ENCODE measurements at places on chromosomes 5 and 9.

DNA sequence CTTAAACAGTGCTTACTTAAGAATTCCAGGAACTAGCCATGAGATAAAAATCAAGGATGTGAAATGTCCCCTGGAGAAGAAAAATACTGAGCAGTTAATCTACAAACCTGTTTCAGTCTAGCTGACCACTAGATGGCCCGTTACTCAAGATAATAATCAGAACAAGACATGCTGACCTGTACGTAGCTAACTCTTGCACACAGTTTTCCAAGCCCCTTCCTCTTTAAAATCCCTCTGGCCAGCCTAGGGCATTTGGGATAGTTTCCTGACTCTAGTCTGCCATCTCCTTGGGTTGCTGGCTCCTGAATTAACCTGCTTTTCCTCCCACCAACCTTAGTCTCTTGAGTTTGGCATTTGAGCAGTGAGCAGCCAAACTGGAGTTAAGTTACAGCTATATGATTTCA is 59.2 kb upstream of the TRAF1 start:
- DNase-seq: no peak

DNA sequence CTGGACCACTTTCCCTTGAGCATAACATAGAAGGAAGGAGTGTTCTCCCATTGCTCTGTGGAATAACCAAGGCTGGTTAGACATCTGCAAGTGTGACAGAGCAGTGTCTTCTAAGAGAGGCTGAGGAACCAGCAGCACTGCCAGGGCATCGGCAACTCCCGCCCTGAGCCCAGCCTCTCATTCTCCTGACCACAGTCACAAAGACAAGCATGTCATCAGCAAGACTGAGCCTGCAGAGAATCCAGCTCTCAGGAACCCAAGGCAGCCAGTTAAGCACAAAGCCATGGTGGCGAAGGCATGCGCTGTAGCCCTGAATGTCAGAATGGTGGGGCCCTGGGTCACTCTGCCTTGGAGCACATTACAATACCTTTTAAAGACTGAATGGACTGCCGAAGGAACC is 253.9 kb downstream of the AGTPBP1 start:
- DNase-seq: no peak

- DNase-seq: no peak
These were observed 79.2 kb downstream of the C9orf152 start for GRCh38 chr9:110128664-110129329.

- DNase-seq: no peak
These were observed 15.0 kb downstream of the PSD2 start for GRCh38 chr5:139810341-139811273.

DNA sequence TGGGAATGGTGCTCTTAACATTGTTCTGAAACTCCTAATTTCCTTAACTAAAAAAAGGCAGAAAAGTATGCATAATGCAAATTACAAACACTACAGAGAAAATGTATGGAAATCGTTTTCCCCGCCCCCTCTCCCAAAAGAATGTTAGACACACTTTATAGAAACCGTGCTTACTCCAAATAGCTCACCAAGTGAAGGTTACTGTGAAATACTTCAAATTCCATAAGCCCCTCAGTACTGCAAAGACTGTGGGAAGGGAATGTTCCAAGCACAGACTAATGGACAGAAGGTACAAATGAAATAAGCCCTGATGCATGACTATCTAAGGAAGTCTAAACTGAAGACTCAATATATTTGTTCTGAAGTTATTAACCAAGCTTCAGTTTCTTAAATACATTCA is 12.5 kb downstream of the MAPKAP1 start:
- no peak for DNase-seq

DNA sequence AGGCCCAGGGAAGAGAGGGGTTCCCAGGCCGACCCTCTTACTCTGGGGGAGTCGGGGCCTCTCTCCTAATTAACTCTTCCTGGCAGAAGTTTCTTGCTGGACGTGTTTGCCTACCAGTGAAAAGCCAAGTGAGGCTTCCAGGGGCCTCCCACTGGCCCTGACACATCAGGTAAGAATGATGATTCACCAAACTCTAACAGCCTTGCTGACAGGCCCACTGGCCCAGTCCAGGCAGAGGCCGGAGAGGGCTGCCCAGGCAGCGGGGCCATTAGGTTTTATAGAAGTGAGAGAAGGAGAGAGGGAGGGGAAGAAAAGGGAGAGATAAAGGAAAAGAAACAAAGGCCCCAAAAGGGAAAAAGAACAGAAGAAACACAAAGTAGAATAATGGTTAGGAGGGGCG is 50.8 kb upstream of the FOXE1 start:
- no peak for DNase-seq

GRCh38 chr5:167688341-167689130 is 602.9 kb upstream of the WWC1 start:
- no peak for DNase-seq

DNA sequence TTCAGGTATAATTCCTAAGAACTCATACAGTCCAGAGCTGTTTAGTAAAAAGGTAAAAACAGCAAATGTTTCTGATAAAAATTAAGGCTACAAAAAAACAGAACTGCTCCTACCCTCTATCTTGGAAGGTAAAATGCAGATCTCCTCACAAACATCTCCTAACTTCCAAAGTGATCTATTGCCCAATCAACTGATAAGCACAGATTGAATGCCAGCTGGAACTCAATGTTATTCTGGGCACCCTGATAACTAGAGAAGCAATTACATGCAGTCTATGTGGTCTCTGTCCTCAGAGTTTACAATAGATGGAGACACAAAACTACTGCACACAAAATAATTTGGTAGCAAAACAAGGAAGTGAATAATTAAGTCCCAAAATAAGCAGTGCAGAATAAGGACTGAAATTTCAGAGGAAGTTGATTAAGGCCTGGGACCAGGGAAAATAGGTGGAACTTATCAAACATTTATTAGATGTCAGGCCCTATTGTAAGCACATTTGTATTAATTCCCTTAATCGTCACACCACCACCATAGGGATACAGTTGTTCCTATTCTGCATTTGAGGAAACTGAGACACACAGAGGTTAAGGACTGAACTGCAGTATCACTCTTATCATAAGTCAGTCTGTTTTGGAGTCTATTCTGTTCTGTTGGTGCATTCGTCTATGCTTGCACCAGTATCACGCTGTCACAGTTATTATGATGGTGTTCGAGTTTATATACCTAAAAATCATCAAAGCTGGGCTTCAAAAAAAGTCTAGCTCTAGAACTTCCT is 102.2 kb upstream of the TARS1 start:
- DNase-seq: no peak

DNA sequence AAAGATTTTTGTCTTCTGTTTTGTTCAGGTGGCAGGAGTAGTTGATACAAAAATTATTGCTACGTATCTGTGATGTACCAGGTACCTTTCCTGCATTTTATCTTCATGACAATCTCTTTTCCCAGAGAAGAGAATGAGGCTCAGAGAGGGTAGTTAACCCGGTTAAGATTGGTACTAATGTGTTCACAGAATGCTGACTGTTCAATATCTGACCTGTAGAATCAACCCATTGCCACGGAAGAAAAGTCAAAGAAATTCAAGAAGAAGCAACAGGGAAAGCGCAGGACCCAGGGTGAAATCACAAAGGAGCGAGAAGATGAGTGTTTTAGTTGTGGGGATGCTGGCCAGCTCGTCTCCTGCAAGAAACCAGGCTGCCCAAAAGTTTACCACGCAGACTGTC is 11.8 kb downstream of the RAB24 start:
- DNase-seq: no peak

DNA sequence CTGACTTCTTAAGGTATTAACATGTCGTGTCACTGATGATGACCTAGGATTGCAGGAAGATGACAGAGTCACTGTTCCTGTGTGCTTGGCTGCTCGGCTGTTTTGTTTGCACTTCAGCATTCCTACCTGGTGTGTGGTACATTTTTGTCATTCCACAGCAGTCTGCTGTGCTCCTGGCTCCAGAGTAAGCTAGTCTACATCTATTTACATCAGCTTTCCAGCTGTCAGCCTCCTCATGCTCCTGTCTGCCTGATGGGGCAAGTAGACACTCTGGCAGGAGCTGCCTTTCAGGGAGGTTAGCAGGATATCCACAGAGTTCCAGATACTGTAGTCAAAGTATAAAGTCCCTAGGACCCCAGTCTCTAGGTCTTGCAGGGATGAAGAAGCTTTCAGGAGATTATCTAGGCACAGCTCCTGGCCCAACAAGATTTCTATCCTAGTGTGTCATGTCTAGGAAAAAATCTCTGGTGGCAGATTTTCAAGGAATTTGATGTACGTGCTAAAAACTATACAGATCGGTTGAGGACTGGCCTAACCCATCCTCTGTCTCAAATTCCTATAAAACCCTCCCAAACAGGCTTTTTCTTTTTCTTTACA is 28.4 kb downstream of the RUSC2 start:
- DNase-seq: no peak

DNA sequence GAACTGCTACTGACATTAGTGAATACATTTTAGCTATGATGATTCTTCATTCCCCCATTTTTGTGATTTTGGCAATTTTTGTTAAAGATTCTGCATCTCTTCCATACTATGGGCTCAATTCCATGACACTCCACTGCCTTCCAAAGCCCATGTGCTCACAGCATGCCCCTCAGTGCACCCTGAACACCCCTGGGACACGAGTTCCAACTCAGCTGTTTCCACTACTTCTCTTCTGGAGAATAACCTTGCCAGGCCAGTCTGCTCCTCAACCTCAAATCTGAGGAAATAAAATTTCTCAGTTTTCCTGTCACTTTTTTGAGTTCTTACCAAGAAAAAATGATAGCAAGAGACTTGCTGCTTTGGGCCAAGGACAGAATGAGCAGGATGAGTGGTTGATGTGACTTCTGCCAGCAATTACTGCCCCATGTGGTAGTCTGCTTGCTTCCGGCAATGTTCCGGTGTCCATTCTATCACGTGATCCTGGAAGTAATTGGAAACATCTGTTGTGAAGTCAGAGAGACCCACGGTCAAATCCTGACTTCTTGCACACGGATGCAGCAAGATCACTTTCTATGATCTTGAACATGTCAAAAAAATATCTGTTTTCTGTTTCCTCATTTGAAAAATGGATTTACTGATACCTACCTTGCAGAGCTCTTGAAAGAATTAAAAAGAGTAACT is 58.3 kb downstream of the EGFLAM start:
- peak; percentile 54 for DNase-seq
